Fibroblast of skin of scalp (primary cell): ENCODE measurements at places on chromosomes 6 and 20.

DNA sequence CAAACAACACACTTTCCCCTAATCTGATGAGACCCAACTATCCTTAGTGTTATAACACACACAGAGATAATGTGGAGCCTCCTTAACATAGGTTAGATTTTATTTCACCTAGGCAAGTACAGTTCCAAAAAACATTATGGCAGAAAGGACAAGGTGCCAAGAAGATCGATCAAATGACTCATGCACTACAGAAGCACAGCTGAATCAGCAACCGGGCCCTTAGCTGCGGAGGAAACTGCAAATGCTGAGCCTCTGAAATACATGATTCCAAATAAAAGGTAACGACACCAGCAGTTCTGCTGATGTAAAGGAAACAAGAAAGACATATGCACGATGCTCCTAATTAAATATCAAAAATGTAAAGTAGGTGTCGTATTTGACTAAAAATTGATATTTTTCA, 19.9 kb upstream of the MUC21 start:
- DNase-seq, result no peak

DNA sequence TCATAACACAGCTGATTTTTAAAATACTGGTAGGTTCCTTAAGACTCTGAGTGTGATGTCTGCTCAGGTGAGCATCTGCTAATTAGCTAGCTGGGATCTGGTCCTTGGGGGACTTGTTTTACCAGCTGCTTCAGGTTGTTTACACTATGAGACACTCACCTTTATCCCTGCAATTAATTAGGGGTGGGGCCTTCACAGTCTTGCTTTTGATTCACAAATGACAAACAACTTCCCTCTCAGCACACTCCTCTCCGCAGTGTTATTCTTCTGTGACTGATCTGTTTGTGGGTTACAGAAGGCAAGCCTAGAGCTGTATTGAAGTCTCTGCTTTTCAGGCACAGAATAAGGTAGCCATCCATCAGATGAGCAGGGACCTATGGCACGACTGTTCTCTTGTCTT, 62.0 kb upstream of the CD83 start:
- DNase-seq, result no peak

- no peak for DNase-seq
These were observed 16.7 kb upstream of the OLIG3 start for GRCh38 chr6:137510923-137511322.

DNA sequence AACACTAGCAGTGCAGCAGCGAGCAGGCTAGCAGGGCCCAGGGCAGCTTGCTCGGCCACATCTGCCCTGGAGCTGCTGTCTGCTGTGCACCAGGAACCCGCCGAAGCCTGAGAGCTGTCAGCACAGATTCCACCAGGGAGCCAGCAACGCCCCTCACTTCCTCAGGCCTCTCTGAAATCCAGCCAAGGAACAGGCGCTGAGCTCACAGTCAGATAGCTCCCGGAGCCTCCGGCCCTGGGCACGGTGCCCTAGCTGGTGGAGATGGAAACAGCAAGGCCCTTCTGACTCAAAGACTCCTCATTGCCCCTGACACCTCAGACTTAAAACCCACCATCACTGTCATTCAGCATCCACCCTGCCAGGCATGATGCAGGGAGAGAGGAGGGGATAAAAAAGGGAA, 839.4 kb downstream of the MAFB start:
- DNase-seq, result peak; percentile 96
